ENCODE measurements at places on chromosomes 12 and 14.

DNA sequence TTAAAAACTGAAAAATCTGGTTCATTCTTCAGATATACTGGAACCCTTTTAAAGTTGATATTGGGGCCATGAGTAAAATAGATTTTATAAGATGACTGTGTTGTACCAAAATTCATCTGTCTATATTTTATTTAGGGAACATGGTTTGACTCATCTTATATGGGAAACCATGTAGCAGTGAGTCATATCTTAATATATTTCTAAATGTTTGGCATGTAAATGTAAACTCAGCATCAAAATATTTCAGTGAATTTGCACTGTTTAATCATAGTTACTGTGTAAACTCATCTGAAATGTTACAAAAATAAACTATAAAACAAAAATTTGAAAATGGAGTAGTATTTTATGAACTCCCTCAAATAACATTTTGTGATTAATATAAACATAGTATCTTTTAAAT, 14.2 kb downstream of the PTGER2 start:
- H3K27ac ChIP-seq, result peak overlapping the region; percentile 6
- peaks cover 9% of the 10 kb centered on the region for H3K4me1 ChIP-seq
- H3K36me3 ChIP-seq, result no peaks in the 10 kb centered on the region
- no peak for DNase-seq
- H3K27me3 ChIP-seq, result no peaks in the 10 kb centered on the region

GRCh38 chr12:1779783-1780182, 40.6 kb upstream of the LRTM2 start:
- H3K4me1 ChIP-seq, result no peaks in the 10 kb centered on the region
- H3K27ac ChIP-seq, result no peak overlapping the region
- no peak for DNase-seq

GRCh38 chr12:27309293-27309994, 23.2 kb upstream of the BMAL2 start:
- H3K4me1 ChIP-seq, result no peaks in the 10 kb centered on the region
- H3K36me3 ChIP-seq, result peaks cover 12% of the 10 kb centered on the region
- DNase-seq, result no peak
- H3K27ac ChIP-seq, result no peak overlapping the region
- H3K27me3 ChIP-seq, result no peaks in the 10 kb centered on the region

GRCh38 chr14:64467566-64467965, 2.3 kb downstream of the AKAP5 start:
- DNase-seq, result no peak
- H3K4me3 ChIP-seq, result no peak overlapping the region
- H3K27me3 ChIP-seq, result no peaks in the 10 kb centered on the region
- no peaks in the 10 kb centered on the region for H3K36me3 ChIP-seq
